Dorsolateral prefrontal cortex (tissue), 122 donors: ENCODE measurements at places on chromosomes 11 and 22.

GRCh38 chr11:81655351-81655750 is 1078.3 kb downstream of the FAM181B start:
- no peak for DNase-seq

- DNase-seq, result no peak
Measured at GRCh38 chr22:41827671-41828070, 5.2 kb upstream of the SREBF2 start.

GRCh38 chr22:49869086-49869830 is 15.6 kb downstream of the ZBED4 start:
- DNase-seq, result no peak

DNA sequence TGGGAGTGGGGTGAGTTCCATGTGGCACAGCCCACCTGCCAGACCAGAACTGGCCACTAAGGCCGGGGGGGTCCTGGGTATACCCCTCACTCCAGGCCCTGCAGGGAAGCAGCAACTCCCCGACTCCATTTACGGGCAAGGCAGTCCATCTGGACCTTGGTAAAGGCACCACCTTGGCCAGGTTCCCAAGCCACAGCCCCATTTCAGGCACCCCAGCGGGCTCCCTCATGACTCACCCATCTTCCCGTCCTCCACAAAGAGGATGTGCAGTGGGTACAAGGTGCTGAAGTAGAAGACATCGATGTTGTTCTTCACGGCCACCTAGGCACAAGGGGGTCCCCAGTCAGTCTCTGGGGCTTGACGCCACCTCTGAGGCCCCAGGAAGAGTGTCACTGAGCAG is 15.7 kb upstream of the RASL10A start:
- DNase-seq, result no peak

- no peak for DNase-seq
Measured at GRCh38 chr11:61472282-61472681, 36.3 kb upstream of the LRRC10B start.

GRCh38 chr11:6323291-6323905 is 3.1 kb upstream of the CAVIN3 start:
- no peak for DNase-seq

DNA sequence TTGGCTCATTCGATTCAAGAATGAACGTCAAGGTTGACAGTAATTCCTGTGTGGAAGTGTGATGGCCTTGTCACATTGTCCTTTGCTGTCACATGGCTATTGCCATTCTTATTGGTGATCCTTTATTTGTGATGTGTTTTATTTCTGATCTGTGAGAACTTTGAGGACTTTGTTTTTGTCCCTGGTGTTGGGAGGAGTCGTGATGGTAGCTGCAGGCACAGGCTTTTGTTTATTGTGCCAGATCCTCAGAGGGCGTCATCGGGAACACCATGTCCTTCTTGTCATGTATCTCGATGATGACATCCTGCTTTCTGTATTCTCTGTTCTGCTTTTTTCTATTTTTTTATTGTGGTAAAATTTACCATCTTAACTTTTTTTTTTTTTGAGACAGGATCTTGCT is 5.6 kb downstream of the PICK1 start:
- DNase-seq, result no peak

DNA sequence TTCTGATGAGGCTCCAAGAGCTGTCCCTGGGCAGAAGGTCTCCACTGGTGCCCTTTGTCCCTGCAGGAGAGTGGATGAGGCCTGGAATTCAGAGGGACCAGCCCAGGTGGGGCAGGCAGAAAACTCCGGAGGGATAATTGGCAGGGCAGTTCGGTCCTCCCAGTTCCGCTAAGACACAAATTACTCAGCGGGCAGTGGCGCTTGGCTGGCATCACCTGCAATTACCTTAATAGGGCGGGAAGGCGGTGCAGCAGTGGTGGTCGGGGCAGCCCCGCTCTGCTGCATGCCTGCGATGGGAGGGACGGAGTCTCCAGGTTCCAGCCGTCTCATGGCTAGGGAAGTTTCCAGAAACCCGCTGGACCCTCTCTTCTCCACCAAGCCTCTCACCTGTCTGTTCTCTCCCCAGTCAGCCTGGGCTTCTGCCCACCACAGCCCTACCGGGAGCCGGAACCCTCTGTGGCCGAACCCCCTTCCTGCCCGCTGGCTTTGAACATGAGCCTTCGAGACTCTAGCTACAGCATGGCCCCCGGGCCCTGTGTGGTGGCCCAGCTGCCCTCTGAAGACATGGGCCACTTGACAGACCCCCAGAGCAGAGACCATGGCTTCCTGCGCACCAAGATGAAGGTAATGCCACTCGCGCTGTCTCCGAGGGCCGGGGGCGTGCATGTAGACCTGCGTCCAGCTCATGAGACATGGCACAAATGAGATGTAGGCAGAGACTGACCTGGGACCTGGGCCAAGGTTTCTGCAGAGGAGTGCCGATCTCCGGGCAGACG is 7.0 kb downstream of the OVOL1 start:
- DNase-seq, result no peak

DNA sequence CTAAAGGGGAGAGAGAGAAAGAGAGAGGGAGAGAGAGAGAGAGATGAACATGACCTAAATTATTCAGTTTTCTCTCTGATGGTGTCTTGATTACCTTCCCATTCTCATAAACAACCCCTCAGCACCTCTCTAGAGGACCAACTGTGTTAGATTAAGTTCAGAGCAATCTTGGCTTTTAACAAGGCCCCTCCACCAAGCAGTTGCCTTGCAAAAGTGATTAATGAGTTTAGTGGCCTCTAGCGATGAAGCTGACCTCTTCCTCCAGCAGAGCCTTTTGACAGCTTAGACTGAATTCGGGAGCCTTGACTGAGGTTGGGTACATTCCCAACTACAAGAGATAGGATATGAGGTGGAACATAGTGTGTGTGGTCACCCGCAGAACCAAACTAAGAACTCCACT is 66.1 kb downstream of the ARL14EP start:
- no peak for DNase-seq

DNA sequence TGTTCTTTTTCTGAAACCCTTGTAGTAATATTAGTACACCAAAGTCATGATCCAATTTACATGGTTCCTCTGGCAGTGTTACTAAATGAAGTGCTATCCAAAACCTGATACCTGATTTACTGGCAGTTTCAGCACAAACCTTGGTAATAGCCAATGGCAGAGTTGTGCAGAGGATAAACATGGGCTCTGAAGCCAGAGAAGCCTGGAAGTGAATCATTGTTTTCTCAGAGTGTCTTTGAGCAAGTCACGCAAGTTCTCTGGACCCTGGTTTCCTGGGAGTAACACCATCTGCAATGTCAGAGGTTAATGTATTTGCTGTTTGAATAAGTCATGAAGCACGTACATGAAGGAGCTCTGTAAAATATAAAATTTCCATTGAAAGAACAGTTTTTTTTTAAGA is 222.3 kb upstream of the NARS2 start:
- DNase-seq, result no peak

- DNase-seq, result no peak
Measured at GRCh38 chr11:117193130-117194020, 5.8 kb upstream of the TAGLN start.

GRCh38 chr11:130022799-130023198 is 20.2 kb upstream of the PRDM10 start:
- DNase-seq, result no peak

DNA sequence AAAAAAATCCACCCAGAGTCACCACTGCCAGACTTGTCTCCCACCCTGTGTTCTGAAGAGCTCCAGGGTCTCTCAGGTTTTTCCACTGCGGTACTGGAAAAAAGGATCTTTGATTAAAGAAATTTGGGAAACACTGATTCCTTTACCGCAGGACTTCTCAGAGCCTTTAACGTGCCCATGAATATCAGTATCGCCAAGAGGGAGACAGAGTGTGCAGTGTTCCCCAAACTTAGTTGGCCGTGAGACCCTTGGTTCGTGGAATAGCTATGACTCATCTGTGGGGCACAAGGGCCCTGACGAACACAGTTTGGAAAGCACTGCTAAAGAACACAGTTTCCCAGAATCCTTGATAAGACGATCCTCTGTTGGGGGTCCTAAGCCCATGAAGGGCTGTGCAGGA is 31.7 kb downstream of the SYT7 start:
- DNase-seq, result no peak
